ENCODE measurements at places on chromosomes 5 and 9.

- H3K4me1 ChIP-seq: no peaks in the 10 kb centered on the region
- H3K27me3 ChIP-seq: no peaks in the 10 kb centered on the region
Observed at GRCh38 chr5:57948091-57948490, 465.5 kb upstream of the ACTBL2 start.

GRCh38 chr5:125558466-125558865 is 812.0 kb upstream of the ZNF608 start:
- peaks cover 19% of the 10 kb centered on the region for H3K4me1 ChIP-seq
- no peaks in the 10 kb centered on the region for H3K36me3 ChIP-seq
- H3K4me3 ChIP-seq: no peak overlapping the region
- peak overlapping the region; percentile 75 for H3K27ac ChIP-seq
- DNase-seq: peak; percentile 35
- no peaks in the 10 kb centered on the region for H3K27me3 ChIP-seq

GRCh38 chr5:124065508-124065907 is 553.5 kb downstream of the CSNK1G3 start:
- no peaks in the 10 kb centered on the region for H3K36me3 ChIP-seq
- no peak for DNase-seq
- no peak overlapping the region for H3K27ac ChIP-seq
- H3K4me1 ChIP-seq: no peaks in the 10 kb centered on the region
- H3K27me3 ChIP-seq: no peaks in the 10 kb centered on the region
- H3K4me3 ChIP-seq: no peak overlapping the region

DNA sequence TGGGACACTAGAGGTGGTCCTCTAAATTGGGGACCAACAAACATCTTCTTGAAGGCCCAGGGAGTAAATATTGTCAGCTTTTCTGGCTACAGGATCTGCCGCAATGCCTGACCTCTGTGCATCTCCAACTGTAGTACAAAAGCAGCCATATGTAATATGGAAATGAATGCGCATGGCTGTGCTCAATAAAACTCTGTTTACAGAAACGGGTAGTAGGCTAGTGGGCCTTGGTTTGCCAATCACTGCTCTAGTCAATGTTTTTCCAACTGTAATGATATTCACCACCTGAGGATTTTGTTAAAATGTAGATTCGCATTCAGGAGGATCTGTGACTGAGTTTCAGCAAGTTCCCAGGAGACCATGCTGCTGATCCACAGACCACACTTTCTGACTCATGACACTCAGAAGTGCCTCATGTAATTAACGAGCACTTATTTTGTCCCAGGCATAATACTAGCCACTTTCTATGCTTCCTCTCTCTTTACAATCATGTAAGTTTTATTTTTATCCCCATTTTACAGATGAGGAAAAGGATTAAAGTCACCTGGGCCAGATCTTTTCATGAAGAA is 96.9 kb downstream of the MED27 start:
- DNase-seq: no peak
- no peaks in the 10 kb centered on the region for H3K36me3 ChIP-seq
- H3K27ac ChIP-seq: no peak overlapping the region
- no peaks in the 10 kb centered on the region for H3K27me3 ChIP-seq
- no peak overlapping the region for H3K4me3 ChIP-seq

- no peaks in the 10 kb centered on the region for H3K4me1 ChIP-seq
- no peaks in the 10 kb centered on the region for H3K36me3 ChIP-seq
- no peak overlapping the region for H3K27ac ChIP-seq
- DNase-seq: peak; percentile 55
- no peak overlapping the region for H3K4me3 ChIP-seq
- H3K27me3 ChIP-seq: peaks cover 8% of the 10 kb centered on the region
Observed at GRCh38 chr5:149128023-149128875, 13.0 kb upstream of the ABLIM3 start.

DNA sequence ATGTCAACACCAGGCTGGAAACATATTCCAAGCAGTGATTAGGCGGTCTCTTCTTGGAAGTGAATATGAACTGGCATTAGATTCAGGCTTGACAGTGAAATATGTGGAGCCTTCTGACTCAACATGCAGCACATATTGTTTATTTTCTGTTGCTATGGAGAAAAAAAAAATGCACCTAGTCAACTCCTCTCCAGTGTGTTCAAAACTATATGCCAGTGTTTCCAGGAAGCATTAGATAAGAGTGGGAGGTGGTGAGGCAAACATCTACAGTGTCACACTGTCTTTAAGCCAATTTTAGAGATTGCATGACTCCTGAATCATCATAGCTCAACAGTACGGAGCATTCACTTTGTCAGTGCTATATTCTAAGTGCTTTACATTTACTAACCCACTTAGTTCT is 117.9 kb downstream of the HCN1 start:
- H3K4me3 ChIP-seq: no peak overlapping the region
- no peak for DNase-seq
- H3K27ac ChIP-seq: no peak overlapping the region
- H3K4me1 ChIP-seq: peaks cover 9% of the 10 kb centered on the region
- H3K27me3 ChIP-seq: no peaks in the 10 kb centered on the region

- H3K4me1 ChIP-seq: no peaks in the 10 kb centered on the region
- no peaks in the 10 kb centered on the region for H3K36me3 ChIP-seq
- DNase-seq: no peak
Observed at GRCh38 chr9:113978725-113979342, 99.3 kb downstream of the AMBP start.

DNA sequence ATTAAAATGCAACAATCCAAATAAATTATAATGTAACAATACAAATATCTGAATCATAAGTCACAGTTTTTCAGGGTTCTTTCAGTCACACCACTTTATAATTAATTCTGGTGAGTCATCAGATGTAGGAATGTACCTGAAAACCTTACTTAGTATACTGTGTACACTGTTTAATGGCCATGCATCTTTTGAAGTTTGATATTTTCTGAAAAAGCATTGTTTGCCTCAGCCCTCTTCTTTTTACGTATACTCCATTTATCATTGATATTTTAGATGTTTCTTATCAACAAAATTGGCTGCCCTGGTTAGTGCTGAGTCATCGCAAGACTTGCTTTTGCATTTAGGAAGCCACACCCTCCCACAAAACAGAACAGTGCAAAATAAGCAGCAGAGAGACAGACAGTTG is 218.6 kb downstream of the PJA2 start:
- no peaks in the 10 kb centered on the region for H3K27me3 ChIP-seq
- DNase-seq: peak; percentile 70
- no peak overlapping the region for H3K27ac ChIP-seq

DNA sequence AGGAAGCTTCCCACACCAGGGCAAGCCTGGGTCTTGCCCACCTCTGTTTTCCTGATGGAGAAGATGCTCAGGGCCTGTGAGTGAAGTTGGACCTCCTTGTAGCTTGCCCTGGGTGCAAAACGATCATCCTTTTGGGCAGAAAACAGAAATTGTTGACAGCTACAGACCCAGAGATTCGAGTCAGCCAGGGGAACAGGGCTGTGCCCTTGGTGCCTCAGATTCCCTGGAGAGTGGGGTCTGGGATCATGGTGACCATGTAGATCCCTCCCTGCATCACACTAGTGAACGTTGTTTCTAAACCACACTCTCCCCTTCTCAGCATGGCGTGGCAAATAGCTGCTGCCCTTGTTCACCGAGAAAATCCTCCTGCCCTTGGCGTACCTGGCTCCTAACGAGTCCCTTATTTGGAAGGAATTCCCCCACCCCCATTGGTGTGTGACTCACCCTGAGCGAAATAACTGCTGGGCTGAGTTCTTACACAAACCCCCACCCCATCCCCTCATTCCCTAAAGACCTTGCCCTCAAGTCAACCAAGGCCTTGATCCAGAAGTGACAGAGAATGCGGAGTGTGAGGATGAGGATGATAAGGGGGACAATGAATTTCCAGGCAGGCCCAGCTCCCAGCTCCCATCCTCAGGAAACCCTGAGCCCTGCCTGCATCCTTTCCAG is 1.1 kb upstream of the DCANP1 start:
- peaks cover under 1% of the 10 kb centered on the region for H3K4me1 ChIP-seq
- H3K4me3 ChIP-seq: no peak overlapping the region
- peaks cover 36% of the 10 kb centered on the region for H3K27me3 ChIP-seq
- no peaks in the 10 kb centered on the region for H3K36me3 ChIP-seq

GRCh38 chr9:121278477-121279261 is 10.7 kb downstream of the GSN start:
- H3K4me3 ChIP-seq: no peak overlapping the region
- no peaks in the 10 kb centered on the region for H3K27me3 ChIP-seq
- peaks cover 9% of the 10 kb centered on the region for H3K4me1 ChIP-seq
- no peak overlapping the region for H3K27ac ChIP-seq
- H3K36me3 ChIP-seq: no peaks in the 10 kb centered on the region

DNA sequence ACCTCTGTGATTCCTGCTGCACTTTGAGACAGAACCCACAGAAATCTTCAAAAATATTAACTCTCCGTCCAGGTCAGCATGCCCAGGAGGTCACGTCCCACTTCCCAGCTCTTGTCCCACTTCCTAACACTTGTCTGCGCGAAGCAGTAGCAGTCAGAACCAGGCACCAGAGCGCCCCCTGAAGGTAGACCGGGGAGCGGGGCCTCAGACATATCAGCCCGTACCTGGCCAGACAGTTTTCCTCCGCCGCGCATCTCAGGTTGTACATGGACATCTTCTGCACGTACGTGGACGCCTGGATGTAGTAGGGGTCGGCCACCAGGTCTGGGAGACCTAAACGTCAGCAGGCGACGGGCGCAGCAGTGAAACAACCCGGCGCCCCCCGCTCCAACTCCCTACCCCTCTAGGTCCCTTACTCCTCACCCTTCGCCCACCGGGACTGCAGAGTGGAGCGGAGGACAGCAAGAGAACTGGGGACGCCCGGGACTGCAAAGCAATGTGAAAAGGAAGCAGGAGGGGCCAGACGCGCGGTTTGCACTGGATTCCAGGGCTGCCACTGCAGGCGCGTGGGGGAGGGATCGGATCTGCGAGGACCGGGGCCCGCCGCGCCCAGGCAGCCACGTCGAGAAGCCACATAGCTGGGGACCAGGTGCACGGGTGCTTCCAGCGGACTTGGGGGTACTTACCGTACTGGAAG is 1.2 kb downstream of the LOX start:
- H3K36me3 ChIP-seq: no peaks in the 10 kb centered on the region
- no peaks in the 10 kb centered on the region for H3K4me1 ChIP-seq
- peaks cover 24% of the 10 kb centered on the region for H3K27me3 ChIP-seq
- no peak overlapping the region for H3K27ac ChIP-seq

DNA sequence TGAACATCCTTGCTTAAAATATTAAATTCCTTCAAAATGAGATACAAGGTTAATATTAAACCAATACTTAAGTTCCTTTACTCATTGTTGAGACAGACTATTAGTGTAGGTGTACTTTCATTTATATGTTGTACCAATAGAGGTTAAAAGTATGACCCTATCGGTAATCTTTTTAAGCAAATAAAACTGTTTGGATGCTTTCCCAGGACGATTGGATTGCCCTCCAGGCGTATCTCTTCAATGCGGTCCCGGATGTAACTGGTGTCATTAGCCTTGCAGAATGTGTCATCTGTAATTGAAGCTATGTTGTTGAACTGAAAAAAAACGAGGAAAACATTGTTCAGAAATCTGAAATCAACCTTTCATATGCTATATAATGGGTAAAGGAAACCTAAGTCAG is 18.9 kb downstream of the OGN start:
- no peaks in the 10 kb centered on the region for H3K36me3 ChIP-seq
- no peak overlapping the region for H3K4me3 ChIP-seq
- DNase-seq: no peak
- no peaks in the 10 kb centered on the region for H3K27me3 ChIP-seq

DNA sequence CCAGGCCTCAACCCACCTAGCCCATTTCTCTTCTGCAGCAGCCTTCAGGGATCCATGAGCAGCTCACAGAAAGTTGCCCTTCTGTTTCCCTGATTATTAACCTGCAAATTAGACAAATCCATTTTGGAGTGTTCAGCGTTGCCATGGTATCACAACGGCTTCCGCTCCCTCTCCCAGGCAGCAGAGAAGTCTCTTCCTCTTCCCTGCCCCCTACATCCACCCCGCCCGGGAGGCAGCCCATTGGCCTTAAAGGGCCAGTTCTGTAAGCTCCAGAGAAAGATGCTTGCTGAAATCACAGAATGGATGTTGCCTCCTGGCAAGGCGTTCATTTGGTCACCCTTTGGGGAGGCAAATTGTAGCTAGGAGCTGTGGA is 47.7 kb upstream of the BOD1 start:
- H3K27ac ChIP-seq: no peak overlapping the region
- H3K4me1 ChIP-seq: no peaks in the 10 kb centered on the region
- H3K27me3 ChIP-seq: no peaks in the 10 kb centered on the region

GRCh38 chr5:163190784-163191183 is 246.6 kb upstream of the CCNG1 start:
- no peaks in the 10 kb centered on the region for H3K27me3 ChIP-seq
- H3K4me1 ChIP-seq: no peaks in the 10 kb centered on the region
- peak; percentile 1 for DNase-seq
- H3K4me3 ChIP-seq: no peak overlapping the region

DNA sequence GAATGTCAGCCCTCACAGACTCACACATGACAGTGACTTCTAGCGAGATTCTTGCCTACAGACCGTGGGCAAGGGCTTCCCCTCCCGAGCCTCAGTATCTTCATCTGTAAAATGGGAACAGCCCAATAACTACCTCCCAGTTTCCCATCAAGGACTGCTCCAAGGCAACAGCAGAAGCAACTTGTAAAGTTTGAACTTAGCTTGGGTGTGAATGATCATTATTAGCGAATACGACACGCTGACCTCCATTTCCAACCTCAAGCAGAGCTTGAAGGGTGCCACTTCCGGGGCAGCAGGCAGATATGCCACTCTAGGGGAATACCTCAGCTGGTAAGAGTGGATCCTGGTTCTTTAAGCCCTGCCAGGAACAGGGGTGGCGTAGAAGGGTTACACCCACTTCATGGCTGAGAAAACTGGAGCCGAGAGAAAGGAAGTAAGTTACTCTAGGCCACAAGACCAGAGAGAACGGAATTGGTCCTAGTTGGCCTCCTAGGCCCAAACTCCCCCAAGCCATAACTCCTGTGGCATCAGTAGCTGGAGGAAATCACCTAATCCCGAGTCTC is 2.0 kb downstream of the RNF44 start:
- peak overlapping the region; percentile 98 for H3K27ac ChIP-seq
- H3K36me3 ChIP-seq: peaks cover 16% of the 10 kb centered on the region
- no peak for DNase-seq
- H3K4me3 ChIP-seq: peak overlapping the region; percentile 86
- H3K27me3 ChIP-seq: no peaks in the 10 kb centered on the region

DNA sequence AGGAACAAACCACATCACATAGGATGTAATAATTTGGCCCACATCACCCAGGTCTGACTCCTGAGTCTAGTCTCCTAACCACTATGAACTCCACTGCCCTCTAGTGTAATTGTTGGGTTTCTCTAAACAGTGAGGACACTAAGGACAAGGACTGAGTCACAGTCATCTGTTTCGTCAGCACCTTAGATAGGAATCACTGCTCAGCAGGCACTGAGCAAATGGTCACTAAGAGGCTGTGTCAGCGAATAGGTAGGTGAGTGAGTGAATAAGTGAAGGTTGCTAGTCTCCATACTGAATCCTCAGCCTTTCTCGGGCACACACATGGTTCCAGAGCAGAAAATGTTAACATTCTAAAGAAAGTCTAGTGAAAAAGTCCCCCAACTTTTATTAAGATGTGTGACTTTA is 278.6 kb downstream of the SPOCK1 start:
- no peak overlapping the region for H3K27ac ChIP-seq
- no peak overlapping the region for H3K4me3 ChIP-seq
- H3K27me3 ChIP-seq: no peaks in the 10 kb centered on the region
- DNase-seq: peak; percentile 75
- H3K36me3 ChIP-seq: no peaks in the 10 kb centered on the region

GRCh38 chr5:80822640-80823039 is 137.5 kb upstream of the RASGRF2 start:
- H3K27me3 ChIP-seq: no peaks in the 10 kb centered on the region
- H3K36me3 ChIP-seq: no peaks in the 10 kb centered on the region
- no peak overlapping the region for H3K27ac ChIP-seq
- H3K4me1 ChIP-seq: no peaks in the 10 kb centered on the region
- no peak for DNase-seq

GRCh38 chr9:93084471-93084881 is 11.5 kb upstream of the CARD19 start:
- H3K4me1 ChIP-seq: peaks cover 4% of the 10 kb centered on the region
- no peak overlapping the region for H3K27ac ChIP-seq
- DNase-seq: no peak
- no peak overlapping the region for H3K4me3 ChIP-seq
